ENCODE measurements at places on chromosomes 13 and 19.
A peak's percentile ranks its signal among the peaks of the same experiment; 100 is the strongest.

DNA sequence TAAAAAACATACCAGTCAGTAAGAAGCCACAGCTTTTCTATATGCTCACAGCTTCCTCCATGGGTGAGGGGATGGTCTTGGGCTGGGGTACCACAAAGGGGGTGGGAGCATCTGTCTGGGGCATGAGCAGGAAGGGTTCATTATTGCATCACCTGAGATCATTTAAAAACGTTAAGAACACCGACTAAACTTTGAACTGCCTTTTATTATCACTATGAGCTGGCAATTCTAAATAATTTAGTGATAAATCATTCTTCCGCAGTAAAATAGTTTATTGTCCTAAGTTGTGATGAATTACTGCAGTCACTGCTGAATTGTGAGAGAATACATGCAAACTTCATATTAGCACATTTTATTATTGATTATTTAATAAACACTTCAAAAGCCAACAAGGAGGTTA, 71.6 kb downstream of the KL start:
- no peak for DNase-seq

DNA sequence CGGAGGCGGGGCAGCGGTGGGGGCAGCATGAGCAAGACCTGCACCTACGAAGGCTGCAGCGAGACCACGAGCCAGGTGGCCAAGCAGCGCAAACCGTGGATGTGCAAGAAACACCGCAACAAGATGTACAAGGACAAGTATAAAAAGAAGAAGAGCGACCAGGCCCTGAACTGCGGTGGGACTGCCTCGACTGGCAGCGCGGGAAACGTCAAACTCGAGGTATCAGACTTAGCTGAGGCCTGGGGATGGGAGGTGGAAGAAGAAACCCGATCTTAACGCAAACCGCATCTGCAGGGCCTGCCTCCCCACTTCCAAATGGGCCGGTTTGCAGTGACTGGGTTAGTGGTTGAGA, 693 bp downstream of the RFXAP start:
- DNase-seq, result peak; percentile 10

DNA sequence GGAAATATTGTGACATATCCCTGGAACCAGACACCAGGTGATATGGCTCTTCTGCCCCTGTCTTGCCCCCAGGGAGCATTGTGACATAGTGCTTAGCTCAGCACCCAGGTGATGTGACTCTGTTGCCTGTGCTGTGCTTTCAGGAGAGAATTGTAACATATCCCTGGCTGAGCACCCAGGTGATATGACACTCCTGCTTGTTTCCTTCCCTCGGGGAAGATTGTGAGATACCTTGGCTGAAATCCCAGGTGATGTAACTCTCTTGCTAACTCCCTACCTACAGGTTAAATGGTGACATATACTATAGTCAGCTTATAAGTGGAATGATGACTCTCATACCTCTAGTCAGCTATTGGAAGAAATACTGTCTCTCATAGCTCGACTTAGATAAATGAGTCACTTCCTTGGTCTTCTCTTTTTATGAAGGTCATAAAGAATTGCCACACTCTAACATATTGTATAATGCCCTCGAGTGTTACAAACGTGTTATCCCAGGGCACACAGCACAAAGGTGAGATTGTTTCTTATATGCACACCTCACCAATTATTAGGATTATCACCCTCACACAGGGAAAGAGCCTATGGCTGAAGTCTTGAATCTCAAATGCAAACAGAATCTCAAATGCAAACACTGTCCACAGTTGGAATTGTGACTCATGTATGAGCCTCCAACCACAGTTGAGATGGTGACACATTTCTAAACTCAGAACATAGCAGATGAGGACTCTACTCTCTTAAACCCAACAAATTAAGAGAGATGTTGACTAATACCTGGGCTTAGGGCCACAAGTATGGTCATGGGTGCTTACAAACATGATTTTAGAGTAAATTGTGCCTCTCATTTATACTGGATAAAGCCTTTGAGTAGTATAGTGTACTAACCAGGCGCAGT, 32.7 kb upstream of the ZNF254 start:
- no peak for DNase-seq

DNA sequence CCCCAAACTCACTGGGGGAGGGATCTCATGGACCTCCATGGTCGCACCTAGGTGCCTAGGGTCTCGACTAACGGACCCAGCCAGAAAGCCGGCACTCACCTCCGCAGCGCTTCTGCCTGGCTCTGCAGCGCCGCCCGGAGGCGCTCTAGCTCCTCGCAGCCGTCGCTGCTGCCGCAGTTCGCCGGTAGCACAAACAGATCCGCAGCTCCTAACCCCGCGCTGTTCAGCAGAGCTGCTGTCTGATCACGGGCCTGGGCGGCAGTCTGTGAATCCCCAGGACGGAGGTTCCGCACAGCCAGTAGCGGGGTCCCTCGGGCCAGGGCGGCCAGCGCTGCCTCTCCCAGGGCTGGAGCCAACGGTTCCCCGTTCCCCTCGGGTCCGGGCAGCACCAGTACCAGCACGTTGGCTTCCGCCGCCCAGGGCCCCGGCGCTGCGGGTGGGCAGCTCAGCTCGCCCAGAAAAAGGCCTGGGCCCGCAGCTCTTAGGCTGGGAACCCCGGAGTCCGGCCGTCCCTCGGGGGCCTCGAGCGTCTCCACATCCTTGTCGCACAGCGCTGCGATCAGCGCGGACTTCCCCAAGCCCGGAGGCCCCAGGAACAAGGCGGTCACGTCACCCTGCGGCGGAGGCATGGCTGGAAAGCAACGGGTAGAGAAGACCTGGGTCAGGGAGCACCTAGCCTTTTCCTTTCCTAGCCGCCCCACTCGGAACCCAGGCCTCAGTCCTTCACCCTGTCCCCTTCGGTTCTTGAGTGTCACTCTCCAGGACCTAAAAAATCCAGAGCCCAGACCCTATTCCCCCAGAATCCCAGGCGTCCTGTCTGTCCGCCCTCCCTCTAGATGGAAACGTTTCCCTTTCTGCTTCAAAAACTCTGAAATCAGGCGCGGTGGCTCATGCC, 977 bp downstream of the IRGQ start:
- DNase-seq, result peak; percentile 73

GRCh38 chr13:100159584-100159983, 70.7 kb downstream of the PCCA start:
- DNase-seq, result no peak

- DNase-seq, result no peak
Measured at GRCh38 chr19:53971673-53972072, 8.9 kb downstream of the CACNG8 start.

DNA sequence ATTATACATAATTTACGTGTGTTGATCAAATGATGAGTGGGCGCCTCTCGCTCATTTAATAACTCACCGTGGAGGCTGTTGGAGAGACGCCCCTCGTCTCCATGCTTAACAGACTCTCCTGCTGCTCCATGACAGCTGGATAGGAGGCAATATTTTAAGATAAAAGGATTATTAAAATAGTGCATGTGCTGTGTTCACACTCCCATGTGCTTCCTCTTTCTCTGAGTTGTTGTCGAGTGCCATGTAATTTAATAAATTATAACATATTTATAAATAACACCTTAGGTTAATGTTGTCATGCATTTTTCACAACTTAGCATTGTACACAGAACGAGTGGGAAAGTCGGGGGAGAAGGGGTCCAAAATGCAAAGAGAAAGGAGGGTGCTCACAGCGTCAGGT, 161.4 kb upstream of the TSHZ3 start:
- DNase-seq, result no peak

- no peak for DNase-seq
Measured at GRCh38 chr13:70534466-70534865, 426.2 kb upstream of the KLHL1 start.

DNA sequence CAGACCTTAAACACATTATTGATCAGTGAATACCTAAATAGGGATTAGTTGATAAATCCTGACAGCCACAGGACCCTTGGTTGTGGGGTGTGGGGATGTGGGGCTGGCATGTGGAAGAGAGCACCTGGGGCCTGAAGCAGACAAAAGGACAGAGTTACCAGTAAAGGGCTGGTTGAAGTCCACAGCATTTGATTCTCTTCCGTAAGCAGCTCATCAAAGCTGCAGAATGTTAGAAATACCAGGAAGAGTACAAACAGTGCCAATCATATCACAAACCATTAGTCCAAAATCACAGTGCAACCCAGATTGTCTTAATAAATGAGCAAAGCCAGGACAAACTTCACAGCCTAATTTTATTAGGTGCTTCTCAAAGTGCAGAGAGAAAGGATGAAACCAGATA, 92.5 kb upstream of the KL start:
- DNase-seq, result no peak

GRCh38 chr19:38263689-38264485, 486 bp upstream of the SPINT2 start:
- peak; percentile 82 for DNase-seq

GRCh38 chr19:19606021-19606420, 12.5 kb downstream of the PBX4 start:
- peak; percentile 69 for DNase-seq

- no peak for DNase-seq
Measured at GRCh38 chr13:105665284-105665683, 870.2 kb downstream of the EFNB2 start.

GRCh38 chr19:47839913-47840312, 18.2 kb downstream of the CRX start:
- no peak for DNase-seq

GRCh38 chr19:44026622-44027021, 1.4 kb downstream of the ZNF222 start:
- DNase-seq, result no peak

- no peak for DNase-seq
Measured at GRCh38 chr13:110419946-110420345, 112.9 kb downstream of the COL4A2 start.

DNA sequence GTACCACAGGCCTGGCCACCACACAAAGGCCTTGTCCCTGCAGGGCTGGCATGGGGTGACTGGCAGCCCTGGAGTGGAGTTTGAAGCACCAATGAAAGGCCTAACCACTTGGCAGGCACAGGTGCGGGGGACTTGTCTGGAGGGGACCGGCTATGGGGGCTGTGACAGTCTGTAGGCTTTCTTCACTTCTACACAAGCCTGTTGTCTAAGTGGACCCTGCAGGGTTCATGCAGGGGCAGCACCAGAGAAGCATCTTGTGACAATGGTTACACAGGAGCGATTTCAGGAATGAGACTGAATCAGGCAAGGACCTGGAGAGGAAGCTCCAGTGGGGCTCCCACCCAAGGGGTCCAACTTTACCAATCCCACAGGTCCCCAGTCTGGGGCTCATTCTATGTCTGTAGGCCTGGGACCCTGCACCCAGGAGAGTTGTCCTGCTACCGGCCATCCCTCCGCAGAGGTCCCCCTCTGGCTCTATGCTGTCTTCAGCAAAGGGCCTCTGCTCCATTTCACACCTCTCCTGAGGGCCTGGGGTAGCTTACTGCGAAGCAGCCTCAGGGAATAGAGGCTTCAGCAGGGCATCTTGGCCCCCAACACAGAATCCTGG, 2.3 kb upstream of the ZNF837 start:
- DNase-seq, result no peak

DNA sequence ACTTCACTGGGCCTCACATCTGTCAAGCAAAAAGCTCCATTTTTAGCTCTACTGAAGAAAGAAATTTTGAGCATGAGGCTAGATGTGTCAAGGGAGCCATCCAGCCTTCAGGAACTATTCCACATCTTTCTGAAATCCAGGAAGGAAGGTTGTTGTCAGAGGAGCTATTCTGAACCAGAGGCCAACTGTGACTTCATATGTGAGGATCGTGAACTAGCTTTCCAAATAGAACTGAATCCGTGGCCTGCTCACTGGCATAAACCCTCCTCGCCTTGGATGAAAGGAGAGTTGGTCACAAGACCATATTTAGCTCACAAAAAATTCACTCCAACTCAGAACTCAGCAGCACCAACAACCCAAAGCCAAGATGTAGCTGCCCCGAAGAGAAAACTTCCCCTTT, 195.8 kb downstream of the FOXO1 start:
- DNase-seq, result no peak

DNA sequence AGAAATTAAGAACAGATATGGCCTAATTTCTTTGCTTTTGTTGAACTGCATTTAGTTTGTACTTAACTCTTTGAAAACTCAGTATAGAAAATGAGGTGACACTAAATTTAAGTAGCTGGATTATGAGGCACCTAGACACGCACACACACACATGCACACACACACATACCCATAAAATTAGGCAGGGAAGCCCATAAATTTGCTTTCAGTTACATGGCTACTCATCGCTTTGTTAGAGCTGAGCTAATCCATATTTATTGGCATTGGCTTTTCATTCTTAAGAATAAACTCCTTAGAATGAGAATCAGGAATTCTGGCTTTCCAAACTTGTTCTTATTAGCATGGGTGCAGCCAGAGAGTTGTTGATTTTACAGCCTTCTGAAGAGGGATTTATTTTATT, 61.7 kb upstream of the MBNL2 start:
- DNase-seq, result no peak

GRCh38 chr13:77751513-77752456, 54.3 kb downstream of the SLAIN1 start:
- DNase-seq, result peak; percentile 54

DNA sequence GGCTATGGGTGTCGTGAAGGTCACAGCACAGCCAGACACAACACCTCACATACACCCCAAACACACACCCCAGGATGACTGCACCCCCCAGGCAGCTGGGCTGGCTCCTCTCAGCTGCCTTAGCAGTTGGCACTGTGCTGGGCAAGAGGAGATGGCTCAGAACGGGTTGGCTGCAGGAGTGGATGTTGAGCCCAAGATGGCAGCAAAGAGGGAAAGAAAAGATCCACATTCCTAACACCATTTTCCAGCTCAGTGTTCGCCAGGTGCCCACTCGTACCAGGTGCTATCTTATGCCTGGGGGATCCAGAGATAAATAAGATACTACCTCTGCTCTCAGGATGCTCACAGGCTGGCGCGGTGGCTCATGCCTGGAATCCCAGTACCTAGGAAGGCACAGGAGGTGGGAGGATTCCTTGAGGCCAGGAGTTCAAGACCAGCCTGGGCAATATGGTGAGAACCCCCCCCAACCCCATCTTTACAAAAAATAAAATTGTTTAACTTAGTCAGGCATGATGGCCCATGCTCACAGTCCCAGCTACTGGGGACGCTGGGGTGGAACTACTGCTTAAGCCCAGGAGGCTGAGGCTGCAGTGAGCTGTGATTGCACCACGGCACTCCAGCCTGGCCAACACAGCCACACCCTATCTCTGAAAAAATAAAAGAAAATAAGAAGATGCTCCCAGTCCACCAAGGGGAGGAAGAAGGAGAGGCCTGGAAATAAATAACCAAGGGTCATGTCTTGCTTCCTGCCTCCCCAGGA, 89.7 kb upstream of the ZNF507 start:
- DNase-seq, result no peak

DNA sequence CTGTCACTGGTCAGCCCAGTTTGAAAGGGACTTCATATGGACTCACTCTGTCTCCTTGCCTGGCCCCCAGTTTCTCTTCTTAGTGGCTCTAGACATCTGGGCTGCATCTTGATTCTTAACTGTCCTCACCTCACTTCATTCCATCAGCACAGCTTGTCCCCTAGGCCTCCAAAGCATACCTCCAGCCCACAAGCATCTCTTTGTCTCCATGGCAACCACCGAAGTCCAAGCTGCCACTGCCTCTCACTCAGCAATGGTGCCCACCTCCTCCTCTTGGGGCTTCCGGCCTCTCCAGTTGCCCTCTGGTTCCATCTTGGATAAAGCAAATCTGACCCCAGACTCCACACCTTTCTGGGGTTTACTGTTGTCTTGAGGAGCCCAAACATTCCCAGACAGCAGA, 9.9 kb upstream of the KLHL26 start:
- no peak for DNase-seq
